ENCODE measurements at places on chromosomes 4 and X. TPM values are rescaled to one million over a fixed set of nuclear protein-coding genes. Genes with fewer than 3 reads are reported as not detected.

The SGCB gene
- total RNA-seq, result 38.9 TPM

The FDCSP gene
- not detected for total RNA-seq

The AREG gene
- total RNA-seq, result 7.8 TPM

The SPANXB1 gene
- not detected for total RNA-seq

The DRP2 gene
- total RNA-seq, result 0.60 TPM

The SHROOM4 gene
- 7.2 TPM for total RNA-seq

The AFP gene
- total RNA-seq, result not detected

The AMER1 gene
- 19.1 TPM for total RNA-seq

The SERTM2 gene
- total RNA-seq, result 1.1 TPM

The CTBP1 gene
- total RNA-seq, result 194 TPM

The SSX4B gene
- total RNA-seq, result not detected

The FGA gene
- 2.4 TPM for total RNA-seq

The SMARCA1 gene
- 54.6 TPM for total RNA-seq

The SLC9B1 gene
- total RNA-seq, result 2.5 TPM

The NKX6-1 gene
- 0.23 TPM for total RNA-seq

The KLHL8 gene
- total RNA-seq, result 11.8 TPM

The EFHC2 gene
- total RNA-seq, result 5.3 TPM

The NPY1R gene
- total RNA-seq, result 26.2 TPM
